ENCODE measurements at places on chromosomes 12 and 14.
A peak's percentile ranks its signal among the peaks of the same experiment; 100 is the strongest.

DNA sequence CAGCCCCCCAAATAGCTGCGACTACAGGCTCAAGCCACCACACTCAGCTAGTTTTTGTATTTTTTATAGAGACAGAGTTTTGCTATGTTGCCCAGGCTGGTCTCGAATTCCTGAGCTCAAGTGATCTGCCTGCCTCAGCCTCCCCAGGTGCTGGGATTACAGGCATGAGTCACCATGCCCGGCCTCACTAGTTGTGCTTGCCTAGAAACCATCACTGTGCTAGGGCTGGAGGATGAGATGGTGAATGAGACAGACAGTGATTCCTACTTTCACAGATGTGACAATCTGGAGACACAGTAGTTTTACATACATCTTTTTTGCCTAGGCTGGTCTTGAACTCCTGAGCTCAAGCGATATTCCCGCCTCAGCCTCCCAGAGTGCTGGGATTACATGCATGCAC lies 7.5 kb upstream of the MSI1 start:
- DNase-seq, result no peak

DNA sequence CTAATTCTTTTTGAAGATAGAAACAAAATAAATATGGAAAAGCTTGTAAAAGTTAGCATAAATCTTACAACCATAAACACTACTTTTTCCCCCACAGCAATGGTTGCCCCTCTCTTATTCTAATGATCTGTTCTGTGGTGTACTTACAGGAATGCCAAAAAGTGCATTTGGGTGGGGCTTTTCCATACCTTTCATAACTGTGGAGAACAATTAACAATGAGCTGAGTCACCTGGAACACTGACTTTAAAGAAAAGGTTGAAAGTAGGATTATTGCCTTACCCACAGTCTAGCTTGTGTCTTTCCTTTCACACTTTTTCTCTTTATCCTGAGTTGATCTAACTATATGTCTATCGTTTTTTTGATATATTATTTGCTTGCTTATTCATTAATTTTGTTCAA lies 86.9 kb downstream of the TPH2 start:
- DNase-seq, result no peak

DNA sequence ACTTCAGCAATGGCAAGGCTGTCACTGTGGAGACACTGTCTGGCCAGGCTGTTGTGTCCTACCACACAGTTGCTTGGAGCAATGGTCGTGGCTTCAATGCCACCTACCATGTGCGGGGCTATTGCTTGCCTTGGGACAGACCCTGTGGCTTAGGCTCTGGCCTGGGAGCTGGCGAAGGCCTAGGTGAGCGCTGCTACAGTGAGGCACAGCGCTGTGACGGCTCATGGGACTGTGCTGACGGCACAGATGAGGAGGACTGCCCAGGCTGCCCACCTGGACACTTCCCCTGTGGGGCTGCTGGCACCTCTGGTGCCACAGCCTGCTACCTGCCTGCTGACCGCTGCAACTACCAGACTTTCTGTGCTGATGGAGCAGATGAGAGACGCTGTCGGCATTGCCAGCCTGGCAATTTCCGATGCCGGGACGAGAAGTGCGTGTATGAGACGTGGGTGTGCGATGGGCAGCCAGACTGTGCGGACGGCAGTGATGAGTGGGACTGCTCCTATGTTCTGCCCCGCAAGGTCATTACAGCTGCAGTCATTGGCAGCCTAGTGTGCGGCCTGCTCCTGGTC lies 4.3 kb downstream of the LRP10 start:
- DNase-seq, result no peak

GRCh38 chr12:119114294-119114693 lies 64.4 kb upstream of the HSPB8 start:
- no peak for DNase-seq

DNA sequence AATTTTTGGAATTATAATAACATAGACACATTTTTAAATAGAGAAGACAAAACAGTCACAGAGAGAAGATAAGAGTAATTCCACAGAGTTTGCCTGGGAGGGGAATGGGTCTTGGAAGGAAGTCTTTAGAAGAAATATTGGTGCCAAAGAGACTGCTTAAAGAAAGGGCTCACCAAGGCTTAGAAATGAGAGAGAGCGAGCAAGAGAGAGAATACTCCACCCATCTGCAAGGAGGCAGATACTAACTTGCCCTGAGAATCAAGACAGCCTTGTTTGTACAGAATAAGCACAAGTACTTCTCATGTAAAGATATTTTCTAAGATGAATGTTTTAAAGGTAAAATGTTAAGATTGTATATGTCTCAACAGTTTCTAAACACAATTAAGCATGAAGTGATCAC lies 165.5 kb downstream of the SLC38A4 start:
- DNase-seq, result peak; percentile 20

DNA sequence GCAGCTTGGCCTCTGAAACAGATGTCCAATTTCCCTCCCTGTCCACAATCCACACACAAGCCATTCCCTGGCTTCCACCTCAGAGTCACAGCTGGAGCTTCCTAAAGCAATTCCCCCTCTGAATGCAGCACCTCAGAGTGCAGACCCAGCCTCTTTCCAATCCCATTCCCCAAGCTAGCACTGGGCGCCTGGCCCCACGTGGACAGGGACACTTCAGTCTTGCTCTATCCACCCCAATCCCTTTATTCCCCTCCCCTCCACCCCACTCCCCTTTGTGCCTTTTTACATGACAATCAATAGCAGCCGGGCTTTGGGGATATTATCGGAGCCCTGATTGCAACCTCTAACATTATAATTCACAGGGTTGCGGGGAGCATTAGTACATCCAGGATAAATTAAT lies 292.6 kb downstream of the TTC8 start:
- DNase-seq, result no peak

GRCh38 chr14:88929656-88930436 lies 105.4 kb downstream of the TTC8 start:
- DNase-seq, result no peak

GRCh38 chr14:77077040-77077439 lies 21.0 kb upstream of the CIPC start:
- DNase-seq, result no peak

GRCh38 chr12:95859947-95860850 lies 1.4 kb downstream of the SNRPF start:
- DNase-seq, result no peak

- peak; percentile 90 for DNase-seq
Measured at GRCh38 chr14:96204151-96205058, at the start of gene BDKRB2. BDKRB2 (plus strand) TSS chr14:96204839; CDS start chr14:96237108, 32,269 bp downstream.

DNA sequence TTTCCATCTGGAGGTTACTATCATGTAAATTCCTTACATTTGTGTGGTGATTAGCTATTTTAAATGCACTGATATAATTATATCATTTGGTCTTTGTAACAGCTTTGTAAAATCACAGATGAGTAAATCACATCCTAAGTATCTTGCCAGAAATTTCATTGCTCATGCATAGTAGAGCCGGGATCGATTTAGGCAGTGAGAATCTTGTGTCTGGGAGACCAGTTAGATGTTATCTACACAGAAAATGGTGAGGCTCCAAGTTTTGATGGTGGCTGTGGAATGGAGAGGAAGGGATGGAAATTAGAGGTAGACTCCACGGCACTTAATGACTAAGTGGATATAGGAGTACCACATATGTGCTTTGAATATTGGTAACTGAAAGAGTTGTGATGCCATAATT lies 156.3 kb downstream of the MSRB3 start:
- DNase-seq, result no peak

DNA sequence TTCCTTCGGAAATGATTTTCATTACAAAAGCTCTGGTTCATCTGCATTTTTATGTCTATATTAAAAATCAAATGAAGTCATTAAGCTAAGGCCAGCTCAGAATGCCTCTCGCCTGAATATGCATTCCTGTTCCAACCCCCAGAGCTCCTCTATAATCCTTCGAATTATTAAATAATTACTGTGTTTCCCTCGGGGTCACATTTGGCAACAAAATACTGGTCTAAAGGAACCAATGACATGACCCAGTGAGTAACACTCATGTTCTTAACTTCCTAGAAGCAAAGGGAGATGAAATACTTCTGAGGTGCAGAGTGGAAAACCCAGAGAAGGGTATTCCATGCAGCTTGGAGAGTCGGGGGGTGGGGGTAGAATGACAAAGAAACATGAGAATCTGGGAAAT lies 68.3 kb downstream of the FOXN3 start:
- DNase-seq, result no peak

DNA sequence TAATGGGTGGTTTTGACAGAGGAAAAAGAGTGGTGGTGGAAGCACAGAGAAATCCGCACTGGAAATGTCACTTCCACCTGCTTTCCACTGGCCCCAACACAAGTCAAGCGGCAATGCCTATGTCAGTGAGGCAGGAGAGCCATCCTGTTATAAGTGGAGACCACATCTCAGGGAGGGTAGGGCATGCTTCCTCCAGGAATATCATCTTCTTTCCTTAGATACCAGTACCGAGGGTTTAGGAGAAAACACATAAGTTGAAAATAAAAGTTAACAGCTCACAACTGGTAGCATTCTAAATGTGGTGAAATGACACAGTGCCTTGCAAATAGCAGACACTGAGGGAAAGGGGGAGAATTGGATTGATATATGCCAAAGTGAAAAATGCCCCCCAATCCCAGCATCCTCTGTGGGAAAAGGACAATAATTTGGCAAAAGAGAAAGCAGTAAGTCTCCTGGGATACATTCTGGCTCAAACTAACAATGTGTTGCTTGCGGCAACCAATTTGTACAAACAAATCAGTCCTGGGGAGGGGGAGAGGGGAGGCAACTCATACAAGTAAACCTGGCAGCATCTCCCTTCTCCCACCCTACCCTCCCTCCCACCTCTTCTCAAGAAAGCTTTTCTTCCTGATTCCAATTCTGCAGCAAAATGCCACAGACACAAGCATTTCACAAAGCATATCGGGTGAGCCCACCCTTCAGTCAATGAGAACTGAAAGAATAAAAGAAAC lies 57.1 kb downstream of the STON2 start:
- no peak for DNase-seq

- no peak for DNase-seq
Measured at GRCh38 chr12:65391711-65392110, 113.2 kb downstream of the MSRB3 start.

DNA sequence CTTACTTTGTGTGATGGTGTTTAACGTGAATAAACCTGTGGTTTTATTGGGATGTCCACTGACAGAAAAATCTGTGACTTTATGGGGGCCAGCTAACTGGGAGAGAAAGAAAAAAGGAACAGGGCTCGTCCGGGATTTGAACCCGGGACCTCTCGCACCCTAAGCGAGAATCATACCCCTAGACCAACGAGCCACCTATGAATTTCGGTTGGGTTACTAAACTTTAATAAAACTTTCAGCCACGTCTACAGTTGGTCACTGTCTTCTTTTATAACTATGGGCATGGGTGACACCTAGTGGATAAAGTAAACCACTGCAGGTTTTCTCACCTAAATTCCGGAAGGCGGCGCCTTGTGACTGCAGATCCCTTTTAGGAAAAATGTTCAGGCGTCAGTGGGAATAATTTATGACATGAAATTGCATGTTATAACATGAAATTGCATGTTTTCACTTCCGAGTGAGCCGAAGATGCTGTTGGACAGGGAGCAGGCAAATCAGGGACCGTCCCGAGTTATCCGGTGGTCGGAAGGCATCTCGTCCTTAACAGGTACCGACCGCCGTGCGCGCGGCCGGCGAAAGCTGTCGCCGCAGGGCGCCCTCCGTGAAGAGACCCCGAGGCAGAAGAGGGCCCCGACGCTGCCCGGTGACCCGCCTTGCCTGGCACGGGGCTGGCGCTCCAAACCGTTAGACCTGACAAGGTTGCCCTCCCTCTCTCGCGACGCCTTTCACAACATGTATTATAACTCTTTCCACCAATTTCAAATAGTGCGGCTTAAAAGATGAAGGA lies 18.2 kb upstream of the RNASE12 start:
- DNase-seq, result peak; percentile 84

GRCh38 chr14:20679907-20680306 lies 4.5 kb upstream of the RNASE4 start:
- DNase-seq, result peak; percentile 20

- DNase-seq, result no peak
Measured at GRCh38 chr12:26982866-26983265, 31.3 kb downstream of the TM7SF3 start.

- DNase-seq, result no peak
Measured at GRCh38 chr12:77535734-77536133, 295.0 kb upstream of the NAV3 start.

DNA sequence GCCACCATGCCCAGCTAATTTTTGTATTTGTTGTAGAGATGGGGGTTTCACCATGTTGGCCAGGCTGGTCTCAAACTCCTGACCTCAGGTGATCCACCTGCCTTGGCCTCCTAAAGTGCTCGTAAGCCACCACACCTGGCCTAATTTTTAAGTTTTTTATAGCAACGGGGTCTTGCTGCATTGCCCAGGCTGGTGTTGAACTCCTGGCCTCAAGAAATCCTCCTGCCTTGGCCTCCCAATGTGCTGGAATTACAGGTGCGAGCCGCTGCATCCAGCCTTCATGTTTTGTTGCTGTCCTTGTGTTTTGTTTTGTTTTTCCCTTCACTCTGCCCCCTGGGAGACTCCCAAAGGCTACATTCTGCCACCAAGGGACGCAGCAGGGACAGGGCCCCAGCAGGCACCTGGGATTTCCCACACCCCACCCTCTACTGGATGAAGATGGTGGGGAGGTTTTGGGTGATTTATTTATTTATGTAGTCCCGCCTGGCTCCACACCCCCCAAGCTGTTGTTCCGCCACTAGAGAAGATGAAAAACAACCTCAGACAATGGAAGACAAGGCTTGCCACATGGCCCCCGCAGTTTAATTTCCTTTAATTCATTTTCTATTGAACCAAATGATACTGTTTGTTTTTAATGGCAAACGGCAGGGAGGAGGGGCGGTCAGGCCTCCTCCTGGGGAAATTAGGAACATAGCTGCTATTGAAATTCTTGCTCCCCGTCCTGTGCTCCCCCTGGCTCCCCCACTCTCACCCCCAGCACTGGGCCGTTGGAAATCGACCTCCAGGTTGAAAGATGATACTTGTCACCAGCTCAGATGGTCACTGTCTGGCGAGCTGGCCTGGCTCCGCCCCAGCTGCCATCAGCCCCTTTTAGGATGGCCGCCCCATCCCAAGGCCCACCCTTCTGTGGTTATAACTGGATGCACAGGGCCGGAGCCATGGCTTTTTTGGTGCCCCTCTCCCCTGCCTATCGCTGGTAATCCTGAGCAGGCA lies 70.3 kb downstream of the RNFT2 start:
- DNase-seq, result no peak

- DNase-seq, result peak; percentile 42
Measured at GRCh38 chr14:103910262-103910935, 17.9 kb upstream of the TDRD9 start.

DNA sequence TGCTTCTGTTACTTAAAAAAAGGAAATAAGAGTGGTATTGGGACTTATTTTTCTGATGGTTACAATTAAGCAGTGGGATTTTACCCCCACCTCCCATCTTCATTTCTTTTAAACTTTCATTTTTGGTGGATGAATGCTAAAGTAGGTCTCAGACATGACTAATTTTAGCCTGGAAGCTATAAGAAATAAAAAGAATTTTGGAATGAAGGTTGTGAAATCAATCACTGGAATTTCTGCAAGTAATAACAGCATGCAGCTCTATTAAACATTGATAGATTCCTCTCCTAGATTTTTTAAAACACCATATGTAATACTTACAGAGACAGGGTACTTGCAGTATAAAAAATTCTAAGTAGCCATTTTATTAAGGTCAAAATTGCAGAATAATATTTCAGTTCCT lies 164.2 kb upstream of the CLEC14A start:
- DNase-seq, result peak; percentile 54

Data from HCEC 1CT (cell line).